NCI-H1436 treated with DMSO at 0.1 percent for 48 hours (cell line): ENCODE measurements at places on chromosomes 1 and 21.

GRCh38 chr21:38875694-38876492, 70.2 kb downstream of the ETS2 start:
- no peak for DNase-seq

DNA sequence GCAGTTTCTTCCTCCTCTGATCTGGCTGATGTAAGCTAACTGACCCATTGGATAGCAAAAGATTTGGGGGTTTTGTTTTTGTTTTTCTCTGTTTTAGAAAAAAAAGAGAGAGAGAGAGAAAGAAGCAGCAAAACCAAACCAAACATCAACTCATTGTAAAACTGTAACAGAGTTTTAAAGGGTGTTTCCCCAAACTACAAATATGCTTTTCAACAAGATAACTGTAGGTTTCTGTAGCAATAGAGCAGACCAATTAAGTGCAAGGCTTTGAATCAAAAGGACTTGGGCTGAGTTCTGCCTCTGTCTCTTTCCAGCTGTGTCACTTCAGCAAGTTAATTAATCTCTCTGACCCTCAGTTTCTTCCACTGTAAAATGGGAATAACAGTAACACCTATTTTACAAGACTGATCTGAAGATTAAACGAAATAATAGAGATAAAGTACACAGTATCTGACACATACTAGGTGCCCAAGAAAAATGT, 44.5 kb downstream of the RRAGC start:
- no peak for DNase-seq

DNA sequence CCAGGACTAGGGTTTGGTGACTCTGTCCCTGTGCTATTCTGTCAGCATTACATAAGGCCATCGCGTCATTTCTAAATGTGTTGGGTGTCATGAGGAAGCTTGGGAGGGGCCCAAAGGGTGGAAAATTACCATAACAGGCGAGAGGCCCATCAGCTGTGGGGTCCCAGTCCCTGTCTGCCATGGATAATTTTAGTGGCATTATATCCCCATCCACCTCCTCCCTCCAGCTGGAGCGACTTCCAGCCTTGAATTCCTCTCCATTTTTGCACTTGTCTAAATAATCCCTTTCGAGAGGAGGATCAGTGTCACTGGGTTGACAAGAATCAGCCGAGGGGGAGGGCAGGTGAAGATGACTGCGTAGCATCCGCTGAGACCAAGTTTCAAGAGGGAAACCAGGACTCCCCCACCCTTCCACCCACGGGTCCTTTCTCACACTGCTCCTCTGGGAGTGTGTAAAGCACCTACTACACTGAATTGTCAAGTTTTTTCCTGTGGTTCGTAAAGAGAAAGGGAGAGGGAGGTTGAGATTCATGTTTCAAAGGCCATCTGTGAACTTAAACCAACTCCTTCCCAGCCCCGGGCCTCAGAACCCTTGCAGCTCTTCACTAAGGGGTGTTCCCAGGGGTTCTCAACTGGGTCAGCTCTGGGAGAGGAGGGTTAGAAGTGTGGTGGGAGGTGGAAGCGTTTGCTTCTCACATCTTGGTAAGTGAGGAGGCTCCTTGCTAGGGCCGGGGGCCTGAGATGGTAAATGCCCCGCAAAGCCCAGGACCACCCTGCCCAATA, 29.2 kb downstream of the VASH2 start:
- DNase-seq, result no peak

DNA sequence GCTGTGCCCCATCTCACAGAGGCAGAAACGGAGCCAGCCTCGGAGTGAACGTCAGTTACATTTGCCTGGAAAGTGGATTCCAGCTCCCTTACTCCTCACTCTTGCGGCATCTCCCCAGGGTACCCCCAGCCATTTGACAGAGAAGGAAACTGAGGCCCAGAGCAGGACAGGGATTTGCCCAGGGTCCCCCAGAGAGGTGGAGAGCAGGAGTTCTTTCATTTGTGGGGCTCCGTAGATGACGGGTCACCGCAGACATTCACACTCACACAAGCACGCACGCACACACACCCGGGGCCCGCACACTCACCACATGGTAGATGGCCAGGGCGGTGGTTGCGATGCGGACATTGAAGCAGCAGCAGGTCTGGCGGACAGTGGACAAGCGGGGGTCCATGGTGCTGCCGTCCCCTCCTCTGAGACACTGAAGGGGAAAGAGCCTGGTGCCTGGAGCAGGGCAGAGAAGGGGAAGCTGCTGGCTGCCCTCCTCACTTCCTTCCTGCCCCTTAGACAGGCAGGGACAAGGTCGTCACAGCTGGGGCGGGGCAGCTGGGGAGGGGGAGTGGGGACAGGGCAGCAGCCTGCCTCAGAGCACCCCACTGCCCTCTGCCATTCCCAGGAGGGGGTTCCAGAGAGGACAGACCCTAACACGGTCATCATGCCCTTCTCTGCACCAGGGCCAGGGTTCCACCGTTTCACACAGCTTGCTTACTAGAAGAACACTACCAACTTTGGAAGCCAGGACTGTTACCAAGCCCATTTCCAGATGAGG, at the start of gene LAPTM5:
LAPTM5 (minus strand) TSS at position 423 of the 769 bp plus-strand sequence; CDS start at position 394, 29 bp downstream.
- no peak for DNase-seq

- no peak for DNase-seq
These were observed 180.4 kb downstream of the FGGY start for GRCh38 chr1:59477286-59477685.
